ENCODE measurements at places on chromosomes 6 and 20.

DNA sequence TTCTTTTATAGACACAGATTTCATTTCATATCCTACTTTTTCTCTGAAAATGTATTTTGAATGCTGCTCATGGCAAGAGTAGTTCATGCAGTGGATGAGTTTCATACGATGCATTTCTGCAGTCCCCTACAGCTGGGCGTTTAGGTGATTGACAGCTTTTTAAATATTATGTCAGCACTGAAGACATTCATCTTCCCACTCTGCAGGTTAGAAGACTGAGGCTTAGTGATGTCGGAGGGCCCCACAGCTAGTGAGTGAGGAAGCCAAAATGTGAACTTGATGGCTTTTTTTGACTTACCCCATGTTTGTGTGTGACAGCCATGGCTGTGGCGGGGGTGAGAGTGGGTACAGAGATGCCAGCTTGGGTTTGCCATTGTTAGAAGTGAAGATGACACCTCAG, 33.5 kb downstream of the MYH7B start:
- DNase-seq, result no peak

GRCh38 chr6:56458324-56458884, 184.3 kb downstream of the DST start:
- no peak for DNase-seq

- DNase-seq, result no peak
These were observed 706.2 kb upstream of the GJE1 start for GRCh38 chr6:141426400-141426980.

DNA sequence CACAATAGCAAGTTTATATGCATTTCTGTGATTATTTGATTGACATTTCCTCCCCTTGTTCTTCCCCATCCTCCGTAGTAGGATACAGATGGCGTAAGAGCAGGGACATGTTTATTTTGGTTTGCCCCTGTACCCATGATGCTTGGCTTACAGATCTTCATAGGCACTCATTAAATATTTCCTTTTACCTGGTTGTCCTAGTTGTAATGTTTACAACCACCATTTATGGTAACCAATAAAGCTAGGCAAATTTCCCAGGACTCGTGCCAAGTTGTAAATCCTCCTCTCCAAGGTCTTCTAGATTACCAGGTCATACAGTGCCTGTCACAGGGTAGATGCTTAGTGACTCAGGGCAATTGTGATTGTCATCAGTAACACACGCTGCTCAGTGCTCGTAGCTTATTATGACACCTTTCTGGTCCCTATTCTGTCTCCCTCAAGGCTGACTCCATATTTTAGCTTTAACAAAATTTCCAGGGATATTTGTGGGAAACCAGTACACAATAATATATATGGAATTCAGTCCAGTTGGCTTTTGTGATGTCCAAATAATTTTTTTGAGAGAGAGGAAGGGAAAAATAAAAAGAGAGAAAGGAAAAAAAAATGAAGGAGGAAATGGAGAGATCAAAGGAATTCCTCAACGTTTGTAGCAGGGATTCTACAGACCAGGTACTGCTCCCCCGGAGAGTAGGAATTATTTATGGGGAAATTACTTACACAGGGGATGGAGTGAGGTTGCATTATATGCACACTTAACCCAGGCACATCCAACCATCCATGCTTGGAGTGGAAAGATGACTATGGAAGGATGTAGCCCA, 24.6 kb downstream of the CYP24A1 start:
- DNase-seq, result no peak

DNA sequence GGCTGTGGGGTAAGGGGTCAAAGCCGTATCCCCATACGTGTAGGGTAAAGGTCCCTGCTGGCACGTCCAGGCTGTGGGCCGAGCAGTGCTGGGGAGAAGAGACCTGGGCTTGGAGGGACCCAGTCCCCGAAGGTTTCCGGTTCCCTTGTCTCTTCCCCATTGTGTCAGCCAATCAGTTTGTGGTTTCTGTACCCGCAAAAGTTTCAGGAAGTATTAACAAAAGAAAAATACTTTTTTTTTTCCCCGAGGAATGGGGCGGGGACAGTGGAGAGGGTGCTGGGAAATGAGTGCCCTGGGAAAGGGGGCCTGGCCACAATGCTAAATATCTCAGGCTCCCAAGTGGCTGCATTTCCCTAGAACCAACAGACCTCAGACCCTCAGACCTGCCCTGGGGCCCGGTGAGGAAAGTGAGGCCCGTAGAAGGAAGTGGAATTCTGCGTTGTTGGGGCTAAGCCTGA, 15.2 kb upstream of the AMD1 start:
- no peak for DNase-seq

- DNase-seq, result no peak
These were observed at the start of gene MLIP for GRCh38 chr6:54111341-54112045. Gene MLIP (plus strand): TSS chr6:54111443. CDS start chr6:54111480, 37 bp downstream.

- no peak for DNase-seq
These were observed 331.5 kb upstream of the MAP3K7 start for GRCh38 chr6:90918361-90918760.

- DNase-seq, result no peak
These were observed 107.1 kb downstream of the BANF2 start for GRCh38 chr20:17806739-17807441.

DNA sequence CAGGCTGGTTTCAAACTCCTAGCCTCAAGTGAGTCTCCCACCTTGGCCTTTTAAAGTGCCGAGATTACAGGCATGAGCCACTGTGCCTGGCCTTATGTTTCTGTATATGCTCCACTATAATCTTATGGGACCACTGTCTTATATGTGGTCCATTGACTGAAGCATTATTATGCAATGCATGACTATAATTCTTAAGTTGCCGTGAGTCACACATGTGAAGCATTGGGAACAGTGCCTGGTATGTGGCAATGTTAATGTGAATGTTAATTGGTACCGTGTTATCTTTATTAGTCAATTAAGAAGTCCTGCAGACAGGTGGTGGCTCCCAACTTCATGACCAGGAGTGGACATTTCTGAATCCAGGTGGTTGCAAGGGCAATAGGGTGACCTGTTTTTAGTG, 14.7 kb upstream of the ASXL1 start:
- DNase-seq, result no peak

- no peak for DNase-seq
These were observed 95.5 kb downstream of the KCNB1 start for GRCh38 chr20:49386848-49387580.

GRCh38 chr6:19354181-19354580, 483.0 kb upstream of the ID4 start:
- DNase-seq, result no peak

DNA sequence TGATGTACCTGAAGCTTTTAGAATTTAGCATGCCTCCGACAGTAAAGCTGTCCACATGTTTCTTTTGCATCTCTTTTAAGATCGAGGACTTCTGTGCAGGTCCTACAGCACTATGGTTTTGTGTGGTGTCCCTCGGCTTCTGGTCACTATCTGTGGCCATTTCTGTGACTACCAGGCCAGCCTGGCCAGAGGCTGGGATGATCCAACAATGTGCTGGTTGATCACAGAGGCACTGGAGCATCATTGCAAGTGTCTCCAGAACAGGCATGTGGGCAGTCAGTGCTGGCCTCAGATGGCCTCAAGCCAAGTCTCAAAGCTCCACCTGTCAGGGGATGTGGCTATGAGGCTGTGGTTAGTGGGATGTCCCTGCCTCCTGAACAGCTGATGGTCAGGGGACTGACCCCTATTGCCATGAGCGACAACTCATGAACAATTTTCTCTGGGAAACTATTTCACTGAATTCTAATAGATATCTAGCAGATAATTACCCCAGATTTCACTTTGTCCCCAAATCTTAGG, 136.6 kb downstream of the SYNDIG1 start:
- no peak for DNase-seq

DNA sequence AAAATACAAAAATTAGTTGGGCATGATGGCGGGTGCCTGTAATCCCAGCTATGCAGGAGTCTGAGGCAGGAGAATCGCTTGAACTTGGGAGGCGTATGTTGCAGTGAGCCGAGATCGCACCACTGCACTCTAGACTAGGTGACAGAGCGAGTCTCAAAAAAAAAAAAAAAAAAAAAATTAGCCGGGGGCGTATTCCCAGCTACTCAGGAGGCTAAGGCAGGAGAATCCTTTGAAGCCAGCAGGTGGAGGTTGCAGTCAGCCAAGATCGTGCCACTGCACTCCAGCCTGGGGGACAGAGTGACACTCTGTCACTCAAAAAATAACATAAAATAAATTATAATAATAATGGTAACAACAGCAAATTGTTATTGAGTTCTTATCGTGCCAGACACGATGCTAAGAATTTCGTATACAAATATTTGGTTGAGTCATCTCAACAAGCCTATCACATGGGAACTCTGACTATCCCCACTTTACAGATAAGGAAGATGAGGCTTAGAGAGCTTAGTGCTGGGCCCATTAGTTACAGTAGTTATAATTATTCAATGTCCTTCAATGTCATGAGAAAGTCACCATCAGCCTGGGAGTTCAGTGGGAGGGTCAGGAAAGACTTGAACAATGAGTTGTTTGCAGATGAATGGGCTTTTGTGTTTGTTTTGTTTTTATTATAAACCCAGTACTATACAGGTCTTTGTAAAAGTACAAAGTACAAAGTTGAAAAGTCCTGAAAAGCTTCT, 19.4 kb downstream of the C6orf15 start:
- DNase-seq, result no peak

- DNase-seq, result no peak
These were observed 201.2 kb upstream of the SMLR1 start for GRCh38 chr6:130625825-130626527.

- DNase-seq, result no peak
These were observed 38.0 kb downstream of the TGM2 start for GRCh38 chr20:38126932-38127621.

DNA sequence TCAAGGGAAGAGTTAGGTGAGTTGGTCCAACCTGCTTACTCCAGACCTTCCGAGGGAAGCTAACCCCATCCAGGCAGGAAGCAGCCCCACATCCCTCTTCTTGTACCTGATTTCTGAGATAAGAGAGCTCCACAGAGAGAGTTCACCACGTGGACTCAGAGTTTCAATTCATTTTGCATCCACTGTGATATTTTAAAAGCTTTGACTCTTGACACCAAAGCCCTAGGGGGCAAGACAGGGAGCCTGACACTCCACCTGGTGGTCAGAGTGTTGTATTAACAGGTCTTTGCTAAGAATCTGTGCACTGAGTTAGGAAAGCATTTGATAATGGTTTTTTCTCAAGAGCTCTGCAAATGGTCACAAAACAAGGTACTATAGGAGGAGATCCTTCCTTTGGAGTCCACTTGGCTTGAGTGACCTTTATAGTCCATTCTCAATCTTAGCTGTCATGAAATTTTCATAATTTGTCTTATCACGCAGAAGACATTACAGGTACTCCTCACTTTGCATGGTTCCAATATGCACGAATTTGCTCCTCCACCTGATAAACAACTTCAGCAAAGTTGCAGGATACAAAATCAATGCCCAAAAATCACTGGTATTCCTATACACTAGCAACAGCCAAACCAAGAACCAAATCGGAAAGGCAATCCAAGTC, 56.2 kb upstream of the RIPOR2 start:
- peak; percentile 49 for DNase-seq

- DNase-seq, result no peak
These were observed 17.1 kb downstream of the NAPB start for GRCh38 chr20:23404196-23404595.

DNA sequence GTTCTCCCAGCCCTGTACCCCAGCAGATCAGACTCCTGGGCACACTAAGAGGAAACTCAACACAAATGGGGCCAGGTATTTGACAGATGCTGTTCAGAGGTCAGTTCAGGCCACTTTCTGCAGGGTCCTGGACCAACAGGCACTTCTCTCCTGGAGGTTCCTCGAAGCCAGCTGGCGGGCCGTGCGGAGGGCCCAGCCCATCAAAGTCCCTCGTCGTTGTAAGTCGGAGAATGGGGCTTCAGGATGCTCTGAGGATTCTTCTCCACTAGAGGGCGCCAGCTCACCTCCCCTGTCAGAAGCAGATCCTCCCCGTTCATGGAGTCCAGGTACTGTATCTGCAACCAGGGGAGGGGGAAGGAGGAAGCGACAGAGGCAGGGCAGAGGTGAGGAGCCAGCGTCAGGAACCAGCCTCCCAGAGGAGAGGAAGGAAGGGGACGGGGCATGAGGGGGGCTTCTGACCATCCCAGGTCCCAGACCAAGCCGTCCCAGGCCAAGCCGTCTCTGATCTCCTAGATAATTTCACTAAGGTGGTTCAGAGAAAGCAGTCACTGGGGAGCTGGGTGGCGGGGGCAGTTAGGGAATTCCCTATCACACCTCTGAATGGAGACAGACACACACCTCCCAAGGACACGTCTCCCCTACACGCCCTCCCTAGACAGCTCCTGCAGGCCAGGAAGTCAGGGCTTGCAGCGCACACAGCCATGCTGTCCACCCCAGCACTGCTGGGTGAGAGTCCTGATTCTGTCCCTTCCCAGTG, 11.7 kb upstream of the FAM83C start:
- DNase-seq, result peak; percentile 76

DNA sequence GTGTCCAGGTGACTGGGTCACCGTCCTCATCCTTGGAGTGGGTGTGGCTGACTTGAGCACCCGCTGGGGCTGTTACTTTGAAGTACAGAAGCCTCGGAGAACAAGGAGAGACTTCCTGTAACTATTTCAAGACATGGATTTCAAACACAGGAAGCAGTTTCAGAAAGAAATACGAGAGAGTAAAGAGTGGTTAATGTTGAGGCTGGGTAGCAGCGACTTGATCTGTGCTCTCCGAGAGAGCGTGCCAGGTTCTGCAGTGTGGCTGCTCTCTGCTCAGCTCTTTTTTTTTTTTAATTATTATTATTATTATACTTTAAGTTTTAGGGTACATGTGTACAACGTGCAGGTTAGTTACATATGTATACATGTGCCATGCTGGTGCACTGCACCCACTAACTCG, 17.5 kb upstream of the EFCAB8 start:
- no peak for DNase-seq

DNA sequence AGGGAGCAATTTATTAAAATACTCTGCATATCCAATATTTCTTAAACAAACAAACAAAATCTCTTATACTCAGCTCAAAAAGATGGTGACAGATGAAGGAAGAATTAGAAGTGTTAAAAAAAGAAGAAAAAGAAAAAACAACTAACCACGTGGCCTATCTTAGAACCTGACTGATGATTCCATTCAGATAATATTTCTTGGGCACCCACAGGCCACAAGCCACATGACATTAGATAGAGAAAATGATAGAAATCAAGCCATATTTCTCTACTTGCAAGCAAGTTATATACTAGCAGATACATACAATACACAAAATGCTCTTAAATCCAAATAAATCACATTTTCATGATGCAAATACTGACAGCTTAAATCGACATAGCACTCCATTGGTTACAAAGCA, 14.5 kb upstream of the RAMACL start:
- DNase-seq, result no peak

DNA sequence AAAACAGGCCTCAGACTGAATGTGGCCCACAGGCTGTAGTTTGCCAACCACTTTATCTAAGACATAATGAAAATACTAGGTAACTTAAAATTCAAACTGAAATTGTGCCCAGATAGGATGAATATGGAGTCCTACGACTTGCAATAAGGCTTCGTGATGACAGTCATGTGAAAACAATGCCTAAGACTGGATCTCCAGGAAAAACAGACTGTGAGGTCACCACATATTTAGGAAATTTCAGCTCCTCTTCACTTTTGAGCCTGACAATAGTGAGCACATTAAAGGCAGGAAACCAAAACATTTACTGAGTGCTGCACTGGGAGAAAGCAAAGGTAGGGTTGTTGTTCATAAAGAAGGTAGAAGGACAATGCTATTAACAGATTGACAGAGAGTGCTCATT, 50.0 kb downstream of the RTN4IP1 start:
- DNase-seq, result no peak
